ENCODE measurements at places on chromosomes 2 and 18.

DNA sequence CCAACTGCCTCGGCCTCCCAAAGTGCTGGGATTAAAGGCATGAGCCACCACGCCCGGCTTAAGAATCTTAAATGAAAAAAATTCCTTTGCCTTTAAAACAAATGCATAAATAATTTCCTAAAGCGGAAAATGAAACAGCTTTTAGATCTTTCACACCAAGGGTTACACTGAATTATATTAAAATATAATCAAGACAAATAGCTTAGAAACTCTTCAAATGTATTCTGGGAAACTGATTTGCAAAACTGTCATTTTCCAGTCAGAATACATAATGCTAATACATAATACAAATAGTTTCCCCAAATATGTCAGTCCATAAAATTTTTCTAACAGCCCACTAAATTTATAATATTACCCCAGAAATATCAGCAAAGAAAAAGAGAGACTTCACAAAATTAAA is 68.3 kb upstream of the PGAP1 start:
- no peak overlapping the region for H3K27ac ChIP-seq
- H3K4me3 ChIP-seq, result no peak overlapping the region
- ATAC-seq, result no peak
- H3K4me1 ChIP-seq, result no peaks in the 10 kb centered on the region
- H3K36me3 ChIP-seq, result peaks cover 78% of the 10 kb centered on the region
- H3K27me3 ChIP-seq, result no peaks in the 10 kb centered on the region

GRCh38 chr2:209145941-209146681 is 277.7 kb upstream of the MAP2 start:
- no peaks in the 10 kb centered on the region for H3K4me1 ChIP-seq
- H3K36me3 ChIP-seq, result no peaks in the 10 kb centered on the region
- H3K4me3 ChIP-seq, result no peak overlapping the region
- ATAC-seq, result peak; percentile 74
- H3K27ac ChIP-seq, result no peak overlapping the region

DNA sequence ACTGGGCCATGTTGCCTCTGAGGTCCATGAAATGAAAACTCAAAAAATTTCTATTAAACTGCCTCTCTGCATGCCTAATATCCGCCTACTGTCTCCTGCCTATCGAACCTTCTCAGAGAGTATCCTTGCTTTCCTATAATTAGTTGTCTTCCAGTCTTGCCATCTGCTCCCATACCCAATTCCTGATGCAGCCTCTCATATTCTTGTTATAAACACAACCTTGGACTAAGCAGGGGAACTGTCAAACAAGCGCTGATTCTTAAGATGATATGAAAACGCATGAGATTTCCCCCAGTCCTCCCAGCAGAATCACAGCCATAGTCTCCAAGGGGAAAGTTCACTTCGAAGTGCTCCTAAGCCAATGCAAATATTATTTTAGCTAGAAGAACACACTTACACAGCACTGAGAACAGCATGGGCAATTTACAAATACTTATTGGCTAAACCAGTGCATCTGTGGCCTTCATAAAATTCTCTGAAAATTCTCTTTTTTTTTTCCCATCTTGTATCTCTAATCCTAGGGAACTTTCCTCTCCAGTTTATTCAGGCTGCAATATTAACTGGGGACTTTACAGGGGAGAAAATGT is 471.6 kb downstream of the MBD2 start:
- no peaks in the 10 kb centered on the region for H3K27me3 ChIP-seq
- no peak for ATAC-seq
- no peak overlapping the region for H3K27ac ChIP-seq

DNA sequence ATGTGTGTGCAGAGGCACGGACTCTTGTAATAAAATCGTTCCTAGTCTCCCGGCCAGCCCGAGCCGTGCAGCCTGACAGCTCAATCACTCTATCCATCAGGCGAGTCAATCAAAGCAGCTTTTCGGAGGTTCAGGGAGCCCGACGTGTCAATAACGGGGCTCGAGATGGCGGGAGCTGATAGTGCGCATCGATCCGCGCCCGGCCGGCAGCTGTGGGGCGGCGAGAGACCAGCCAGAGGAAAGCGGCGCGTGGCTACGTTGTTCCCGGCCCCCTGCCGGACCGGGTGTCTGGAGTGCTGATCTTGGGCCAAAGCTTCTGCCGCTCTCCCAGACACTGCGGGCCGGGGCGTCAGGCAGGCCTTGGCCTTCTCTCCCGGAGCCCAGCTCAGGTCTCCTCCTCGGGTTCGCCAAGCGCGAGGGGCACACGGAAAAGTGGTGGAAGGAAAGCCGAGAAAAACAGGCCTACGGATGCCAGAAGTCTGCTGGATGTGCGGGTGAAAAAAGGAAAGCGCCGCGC is 2.4 kb downstream of the EN1 start:
- no peak overlapping the region for H3K27ac ChIP-seq
- ATAC-seq, result no peak
- no peaks in the 10 kb centered on the region for H3K4me1 ChIP-seq
- H3K36me3 ChIP-seq, result no peaks in the 10 kb centered on the region

- no peaks in the 10 kb centered on the region for H3K36me3 ChIP-seq
- ATAC-seq, result peak; percentile 55
- peaks cover 34% of the 10 kb centered on the region for H3K4me1 ChIP-seq
- no peak overlapping the region for H3K4me3 ChIP-seq
- H3K27me3 ChIP-seq, result no peaks in the 10 kb centered on the region
These were observed 81.3 kb upstream of the SETBP1 start for GRCh38 chr18:44599412-44599811.

DNA sequence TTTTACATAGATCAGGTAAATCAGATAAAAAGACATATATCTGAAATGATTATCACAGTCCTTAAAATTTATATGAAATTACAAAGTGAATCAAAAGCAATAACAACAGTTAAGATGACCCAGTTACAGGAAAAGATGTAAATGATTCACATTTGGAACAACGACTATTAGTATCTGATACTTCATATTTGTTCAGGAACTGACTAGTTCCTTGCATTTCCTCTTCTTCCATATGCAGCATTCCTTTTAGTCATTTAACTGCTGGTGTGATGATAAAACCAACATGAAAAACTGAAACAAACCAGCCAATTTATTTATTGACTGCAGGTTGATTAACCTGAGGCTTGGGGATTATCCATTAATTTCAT is 75.2 kb downstream of the RBMS1 start:
- no peak overlapping the region for H3K27ac ChIP-seq
- no peaks in the 10 kb centered on the region for H3K27me3 ChIP-seq
- no peaks in the 10 kb centered on the region for H3K4me1 ChIP-seq
- no peak overlapping the region for H3K4me3 ChIP-seq
- no peaks in the 10 kb centered on the region for H3K36me3 ChIP-seq
- no peak for ATAC-seq

DNA sequence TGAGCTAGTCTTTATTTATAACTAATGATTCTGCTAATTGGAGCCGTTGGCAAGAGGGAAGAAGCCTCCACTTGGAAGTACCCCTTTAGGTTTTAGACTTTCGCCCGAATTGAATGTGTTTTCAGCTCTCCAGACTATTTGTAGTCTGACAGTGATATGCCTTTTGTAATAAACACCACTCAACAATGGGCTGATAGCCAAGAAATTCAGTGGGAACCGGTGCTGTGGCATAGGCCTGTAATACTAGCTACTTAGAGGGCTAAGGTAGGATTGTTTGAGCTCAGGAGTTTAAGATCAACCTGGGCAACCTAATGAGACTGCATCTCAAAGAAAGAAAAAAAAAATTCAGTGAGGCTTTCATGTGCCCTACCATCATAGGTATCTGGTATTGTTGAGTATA is 13.6 kb upstream of the ZSCAN30 start:
- no peak overlapping the region for H3K27ac ChIP-seq
- H3K27me3 ChIP-seq, result no peaks in the 10 kb centered on the region
- H3K4me1 ChIP-seq, result no peaks in the 10 kb centered on the region
- no peak for ATAC-seq
- H3K36me3 ChIP-seq, result peaks cover 83% of the 10 kb centered on the region

DNA sequence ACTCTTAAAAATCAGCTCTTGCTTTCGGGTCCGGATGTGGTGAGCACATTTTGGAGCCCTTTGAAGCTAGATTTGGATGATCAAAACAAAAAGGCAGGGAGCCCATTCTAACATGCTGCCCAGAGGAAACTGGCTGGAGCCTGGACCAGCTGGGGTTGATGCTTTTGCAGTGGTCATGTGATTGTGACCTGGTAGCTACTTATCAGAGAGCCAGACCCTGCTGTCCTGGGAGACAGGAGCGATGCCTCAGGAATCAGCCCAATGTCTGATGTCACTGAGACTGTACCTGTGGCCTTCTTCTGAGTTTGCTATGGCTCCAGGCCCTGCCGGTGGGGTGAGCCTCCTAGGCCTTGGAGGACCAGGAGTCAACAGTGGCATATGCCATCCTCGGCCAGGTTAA is 18.7 kb upstream of the SCLY start:
- H3K4me3 ChIP-seq, result no peak overlapping the region
- ATAC-seq, result no peak
- H3K4me1 ChIP-seq, result no peaks in the 10 kb centered on the region
- H3K27me3 ChIP-seq, result no peaks in the 10 kb centered on the region

GRCh38 chr2:146262606-146263005 is 1582.2 kb upstream of the ACVR2A start:
- no peaks in the 10 kb centered on the region for H3K4me1 ChIP-seq
- H3K27me3 ChIP-seq, result no peaks in the 10 kb centered on the region
- ATAC-seq, result no peak
- H3K36me3 ChIP-seq, result no peaks in the 10 kb centered on the region

- H3K27ac ChIP-seq, result no peak overlapping the region
- no peaks in the 10 kb centered on the region for H3K36me3 ChIP-seq
- H3K4me1 ChIP-seq, result no peaks in the 10 kb centered on the region
- no peaks in the 10 kb centered on the region for H3K27me3 ChIP-seq
- no peak for ATAC-seq
These were observed 43.9 kb downstream of the LRATD1 start for GRCh38 chr2:14676371-14676770.

DNA sequence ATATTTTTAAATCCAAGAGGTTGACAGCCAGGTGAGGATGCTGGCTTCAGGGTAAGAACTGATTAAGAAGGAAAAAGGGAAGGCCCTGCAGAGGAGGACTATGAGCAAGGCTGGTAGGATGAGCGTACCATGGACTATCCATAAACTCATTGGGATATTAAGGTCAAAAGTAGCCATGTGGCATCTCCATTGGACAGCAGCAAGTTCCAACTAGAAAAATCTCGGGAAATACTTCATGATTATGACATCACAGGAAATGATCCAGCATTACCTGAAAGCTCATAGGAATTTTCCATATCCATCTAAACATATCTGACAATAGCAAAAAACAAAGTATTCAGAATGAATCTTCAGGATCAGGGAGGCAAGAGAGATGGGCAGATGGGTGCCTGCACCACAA is 34.2 kb downstream of the TGFA start:
- no peak for ATAC-seq
- H3K36me3 ChIP-seq, result no peaks in the 10 kb centered on the region
- H3K4me3 ChIP-seq, result no peak overlapping the region
- peaks cover 10% of the 10 kb centered on the region for H3K27me3 ChIP-seq
- no peak overlapping the region for H3K27ac ChIP-seq

DNA sequence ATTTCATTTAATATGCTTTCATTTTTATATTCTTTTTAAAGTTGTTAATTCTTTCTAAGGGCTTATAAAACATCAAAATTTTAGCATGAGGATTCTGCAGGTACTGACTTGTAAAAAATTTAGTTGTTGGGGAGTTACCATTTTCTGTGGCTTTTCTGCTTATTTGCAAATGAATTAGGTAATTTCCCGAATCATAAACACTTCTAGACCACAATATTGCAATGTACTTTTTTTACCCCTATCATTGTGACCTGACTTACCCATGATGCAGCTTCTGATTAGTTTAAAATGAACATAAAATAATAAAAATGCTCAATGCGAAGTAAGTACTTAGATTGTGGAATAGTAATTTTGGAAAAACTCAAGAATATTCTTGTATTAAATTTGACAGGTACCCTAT is 11.4 kb downstream of the ARL6IP6 start:
- no peak for ATAC-seq
- no peaks in the 10 kb centered on the region for H3K36me3 ChIP-seq
- no peaks in the 10 kb centered on the region for H3K4me1 ChIP-seq
- no peaks in the 10 kb centered on the region for H3K27me3 ChIP-seq

DNA sequence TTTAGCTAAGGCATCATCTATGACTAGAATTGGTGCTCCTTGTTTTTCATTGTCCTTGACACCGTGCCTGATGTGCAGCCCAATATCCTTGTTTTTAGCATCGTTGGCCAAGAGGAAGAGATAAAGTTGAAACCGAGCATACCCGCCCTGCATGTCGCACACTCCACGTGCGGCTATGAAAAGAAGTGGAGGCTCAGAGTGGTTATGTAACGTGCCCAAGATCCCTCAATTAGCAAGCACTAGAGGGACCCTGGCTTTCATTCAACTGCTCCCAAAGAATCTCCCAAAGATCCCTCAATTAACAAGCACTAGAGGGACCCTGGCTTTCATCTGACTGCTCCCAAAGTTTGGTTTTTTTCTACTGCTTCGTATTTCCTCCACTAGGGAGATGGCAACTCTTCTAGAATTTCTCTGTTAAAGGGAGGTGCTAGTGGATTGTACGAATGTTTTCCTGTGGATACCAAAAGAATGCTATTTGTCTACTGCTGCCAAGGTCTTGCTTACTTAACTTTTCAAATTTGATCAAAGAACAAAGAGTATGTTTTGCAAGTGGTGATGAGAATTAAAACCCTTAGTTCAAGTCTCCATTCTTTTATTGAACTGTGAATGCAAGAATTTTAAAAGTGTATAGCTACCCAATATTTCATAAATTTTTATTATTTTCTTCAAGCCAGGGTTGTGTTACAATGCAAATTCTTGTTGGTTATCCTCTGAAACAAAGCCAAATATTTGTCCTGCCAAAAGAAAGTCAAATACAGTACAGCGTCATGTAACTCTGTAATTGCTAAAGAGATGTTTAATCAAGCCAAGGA is 92.1 kb downstream of the AOX1 start:
- no peak overlapping the region for H3K27ac ChIP-seq
- H3K27me3 ChIP-seq, result no peaks in the 10 kb centered on the region
- ATAC-seq, result peak; percentile 65
- no peak overlapping the region for H3K4me3 ChIP-seq

DNA sequence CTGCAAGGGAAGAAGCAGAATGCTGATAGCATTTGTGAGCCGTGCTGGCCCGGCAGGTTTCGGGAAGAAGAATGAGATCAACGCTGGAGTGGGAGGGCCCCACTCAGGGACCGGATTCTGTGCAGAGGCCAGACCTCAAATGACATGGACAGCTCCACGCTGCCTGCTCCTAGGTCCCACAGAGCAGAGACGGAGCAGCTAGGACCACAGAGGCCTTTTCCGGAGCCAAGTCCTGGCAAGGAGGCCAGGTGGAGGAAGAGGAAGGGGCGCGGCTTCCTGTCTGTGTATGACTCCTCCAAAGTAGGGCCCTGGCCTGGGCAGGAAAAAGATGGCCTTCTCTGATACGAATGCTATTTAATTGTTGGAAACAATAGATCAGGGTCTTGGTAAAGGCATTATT is 139.9 kb downstream of the LRRC30 start:
- H3K27me3 ChIP-seq, result no peaks in the 10 kb centered on the region
- peak; percentile 88 for ATAC-seq
- H3K4me3 ChIP-seq, result no peak overlapping the region
- H3K36me3 ChIP-seq, result no peaks in the 10 kb centered on the region
- no peaks in the 10 kb centered on the region for H3K4me1 ChIP-seq
- H3K27ac ChIP-seq, result no peak overlapping the region

All from gastroesophageal sphincter (tissue), 4 donors.